Central memory CD4-positive, alpha-beta T cell (primary cell): ENCODE measurements at places on chromosomes 6 and 20.

- DNase-seq, result no peak
Measured at GRCh38 chr20:63318391-63319163, 25.6 kb downstream of the COL20A1 start.

- DNase-seq, result peak; percentile 16
Measured at GRCh38 chr20:4813076-4813862, 91.6 kb downstream of the PRND start.

DNA sequence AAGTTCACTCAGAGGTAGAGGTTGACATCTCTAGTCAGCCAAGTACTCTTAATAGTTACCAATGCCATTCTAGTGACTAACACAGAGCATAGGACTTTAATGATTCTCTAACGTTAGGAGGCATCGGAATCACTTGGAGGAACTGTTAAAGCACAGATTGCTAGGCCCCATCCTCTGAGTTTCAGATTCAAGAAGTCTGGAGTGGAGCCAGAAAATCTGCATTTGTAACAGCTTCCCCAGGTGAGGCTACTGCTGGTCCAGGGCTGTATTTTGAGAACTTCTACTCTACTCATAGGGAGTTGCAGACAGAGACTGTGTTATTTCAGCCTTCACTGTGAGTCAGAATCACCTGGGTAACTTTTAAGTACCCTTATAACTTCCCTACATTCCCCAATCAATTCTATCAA lies 5.7 kb downstream of the LMBRD1 start:
- no peak for DNase-seq

DNA sequence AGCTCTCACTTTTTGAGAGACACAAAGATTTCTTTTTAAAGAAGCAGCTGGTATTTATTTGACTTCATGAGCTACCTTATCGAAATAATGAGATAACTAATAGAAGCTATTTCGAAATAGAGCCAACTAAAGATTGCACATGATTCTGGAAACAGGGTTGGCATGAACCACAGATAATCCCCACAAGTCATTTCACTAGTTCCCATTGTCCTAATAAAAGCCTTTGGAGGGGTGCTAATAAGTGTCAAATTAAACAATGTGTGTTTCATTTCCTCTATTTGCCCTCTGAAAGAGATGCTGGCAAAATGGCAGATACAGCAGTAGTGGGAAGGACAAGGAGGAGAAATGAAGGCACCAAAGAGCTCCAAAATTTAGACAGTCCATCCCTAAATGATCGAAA lies 78.6 kb upstream of the RIPOR2 start:
- no peak for DNase-seq

DNA sequence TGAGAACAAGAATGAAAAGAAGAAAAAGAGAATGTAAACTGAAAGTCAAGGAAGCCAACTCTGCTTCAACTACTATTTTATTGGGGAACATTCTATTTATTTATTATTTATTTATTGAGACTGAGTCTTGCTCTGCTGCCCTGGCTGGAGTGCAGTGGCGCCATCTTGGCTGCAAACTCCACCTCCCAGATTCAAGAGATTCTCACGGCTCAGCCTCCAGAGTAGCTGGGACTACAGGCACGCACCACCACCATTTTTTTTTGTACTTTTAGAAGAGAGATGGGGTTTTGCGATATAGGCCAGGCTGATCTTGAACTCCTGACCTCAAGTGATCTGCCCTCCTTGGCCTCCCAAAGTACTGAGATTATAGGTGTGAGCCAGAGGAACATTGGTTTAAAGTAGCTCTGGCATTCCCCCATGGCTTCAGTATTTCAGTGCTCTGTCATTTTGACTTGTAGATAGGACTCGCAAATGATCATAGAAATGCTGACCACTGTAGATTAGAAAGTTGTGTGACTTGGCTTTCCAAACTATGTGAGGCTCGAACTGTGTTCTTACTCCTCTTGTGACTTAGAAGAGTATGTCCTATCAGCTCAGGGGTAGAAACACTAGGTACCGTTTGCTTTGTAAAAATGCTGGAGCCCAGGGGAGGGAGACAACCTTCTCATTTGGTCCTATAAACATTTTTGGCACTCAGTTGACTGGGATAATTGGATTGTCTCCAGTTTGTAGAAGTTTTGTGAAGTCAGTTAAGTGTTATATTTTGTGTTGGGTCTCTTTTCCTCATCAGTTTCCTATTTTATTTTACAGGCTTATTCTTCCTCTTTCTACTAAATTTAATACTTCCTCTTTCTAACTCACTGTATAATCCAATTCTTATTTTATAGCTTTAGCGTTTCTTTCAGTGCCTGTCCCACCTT lies 544.9 kb upstream of the CITED2 start:
- DNase-seq, result no peak

DNA sequence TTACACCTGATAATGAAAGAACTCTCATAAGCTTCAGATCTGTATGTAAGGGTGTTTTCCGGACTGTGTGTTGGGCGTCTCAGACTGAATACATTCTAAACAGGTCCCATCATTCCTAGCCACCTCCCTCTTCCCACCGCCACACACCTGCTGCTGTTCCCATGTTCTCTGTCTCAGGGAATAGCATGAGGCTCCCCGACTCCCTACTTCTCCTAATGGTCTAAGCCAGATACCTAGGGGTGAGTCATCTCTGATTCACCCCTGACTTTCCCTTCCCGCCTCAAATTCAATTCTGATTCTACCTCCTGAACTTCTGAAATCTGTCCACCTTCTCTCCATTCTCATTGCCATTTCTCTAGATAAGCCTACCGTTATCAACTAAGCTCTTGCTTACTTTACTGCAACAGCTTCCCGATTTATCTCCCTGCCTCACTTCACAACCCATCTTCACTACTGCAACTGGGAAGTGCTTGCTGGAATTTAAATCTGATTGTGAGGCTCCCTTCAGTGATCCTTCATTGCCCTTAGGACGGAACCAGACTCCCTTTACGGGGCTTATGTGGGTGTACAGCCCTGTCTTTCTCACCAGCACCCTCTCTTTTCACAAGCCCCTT lies 1.6 kb downstream of the TMEM14A start:
- no peak for DNase-seq

GRCh38 chr6:25275436-25275835 lies 3.7 kb upstream of the CARMIL1 start:
- DNase-seq, result no peak
